ENCODE measurements at places on chromosomes 2 and 18. TPM values are rescaled to one million over a fixed set of nuclear protein-coding genes. Genes with fewer than 3 reads are reported as not detected.

DNA sequence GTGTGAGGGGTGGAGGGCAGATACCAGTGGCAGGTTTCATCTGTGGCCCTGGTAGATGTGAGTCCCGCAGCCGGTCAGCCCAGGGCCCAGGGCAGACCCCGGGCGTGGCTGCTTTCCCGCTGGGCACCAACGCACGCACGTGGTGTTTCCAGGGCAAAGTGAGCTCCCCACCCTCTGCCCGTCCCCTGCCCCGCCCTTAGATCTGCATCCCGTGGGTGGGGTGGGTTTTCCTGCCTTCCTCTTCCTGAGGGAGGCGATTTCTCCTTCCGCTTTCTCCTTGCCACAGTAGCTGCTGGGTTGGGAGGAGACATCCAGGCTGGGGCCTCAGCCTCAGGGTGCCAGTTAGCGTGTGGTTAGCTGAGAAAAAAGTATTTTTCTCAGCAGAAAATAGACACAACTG lies 49.6 kb downstream of the ODC1 start:
- DNase-seq = no peak

DNA sequence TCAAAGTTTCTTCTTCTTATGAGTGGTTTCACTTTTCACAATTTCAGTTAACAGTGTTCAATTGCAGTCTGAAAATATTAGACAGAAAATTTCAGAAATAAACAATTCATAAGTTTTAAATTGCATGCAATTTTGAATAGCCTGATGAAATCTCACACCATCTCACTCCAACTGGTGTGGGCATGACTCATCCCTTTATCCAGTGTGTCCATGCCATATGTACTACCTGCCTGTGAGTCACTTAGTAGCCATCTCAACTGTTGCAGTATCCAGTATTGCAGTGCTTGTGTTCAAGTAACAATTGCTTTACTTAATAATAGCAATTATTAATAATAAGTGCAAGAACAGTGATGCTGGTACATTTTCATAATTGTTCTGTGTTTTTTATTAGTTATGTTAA lies 1202.5 kb downstream of the DSC3 start:
- no peak for DNase-seq

- DNase-seq = no peak
These were observed 74.2 kb downstream of the NCAPH start for GRCh38 chr2:96409820-96410164.

DNA sequence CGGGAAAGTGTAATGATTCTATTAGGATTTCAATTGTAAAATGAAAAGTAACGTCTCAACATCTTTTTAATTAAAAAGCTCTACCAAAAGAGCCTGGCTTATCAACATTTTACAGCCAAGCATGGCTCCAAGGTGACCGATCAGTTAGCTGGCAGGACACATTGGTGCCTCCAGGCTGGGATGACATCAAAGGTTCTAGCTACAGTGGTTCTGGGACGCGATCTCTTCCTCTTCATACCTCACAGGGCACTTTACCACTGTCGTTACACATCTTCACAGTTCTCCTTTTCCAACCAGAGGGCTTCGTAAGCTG lies 693 bp downstream of the ORC2 start:
- DNase-seq = no peak

GRCh38 chr2:68865108-68865507 lies 6.1 kb downstream of the BMP10 start:
- no peak for DNase-seq

The SPHKAP gene
- total RNA-seq = not detected

- no peak for DNase-seq
These were observed 34.9 kb upstream of the HPCAL1 start for GRCh38 chr2:10267551-10268465.

GRCh38 chr18:63681449-63682340 lies 20.0 kb upstream of the SERPINB3 start:
- DNase-seq = no peak

DNA sequence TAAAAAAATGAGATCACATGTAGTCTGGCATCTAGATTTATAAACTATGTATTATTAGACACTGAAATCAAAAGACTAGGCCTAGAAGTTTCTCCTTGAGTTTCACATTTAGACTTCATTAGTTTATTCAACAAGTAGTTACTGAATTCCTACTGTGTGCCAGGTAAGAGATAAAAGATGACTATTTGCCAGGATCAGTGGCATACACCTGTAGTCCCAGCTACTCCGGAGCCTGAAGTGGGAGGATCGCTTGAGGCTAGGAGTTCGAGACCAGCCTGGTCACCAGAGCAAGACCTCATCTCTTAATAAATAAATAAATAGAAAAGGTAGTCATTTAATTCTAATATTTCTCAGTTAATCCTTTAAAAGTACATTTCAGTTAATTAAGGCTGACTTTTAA lies 2.1 kb downstream of the FAM98A start:
- no peak for DNase-seq

GRCh38 chr2:132936791-132937190 lies 266.8 kb upstream of the LYPD1 start:
- no peak for DNase-seq

DNA sequence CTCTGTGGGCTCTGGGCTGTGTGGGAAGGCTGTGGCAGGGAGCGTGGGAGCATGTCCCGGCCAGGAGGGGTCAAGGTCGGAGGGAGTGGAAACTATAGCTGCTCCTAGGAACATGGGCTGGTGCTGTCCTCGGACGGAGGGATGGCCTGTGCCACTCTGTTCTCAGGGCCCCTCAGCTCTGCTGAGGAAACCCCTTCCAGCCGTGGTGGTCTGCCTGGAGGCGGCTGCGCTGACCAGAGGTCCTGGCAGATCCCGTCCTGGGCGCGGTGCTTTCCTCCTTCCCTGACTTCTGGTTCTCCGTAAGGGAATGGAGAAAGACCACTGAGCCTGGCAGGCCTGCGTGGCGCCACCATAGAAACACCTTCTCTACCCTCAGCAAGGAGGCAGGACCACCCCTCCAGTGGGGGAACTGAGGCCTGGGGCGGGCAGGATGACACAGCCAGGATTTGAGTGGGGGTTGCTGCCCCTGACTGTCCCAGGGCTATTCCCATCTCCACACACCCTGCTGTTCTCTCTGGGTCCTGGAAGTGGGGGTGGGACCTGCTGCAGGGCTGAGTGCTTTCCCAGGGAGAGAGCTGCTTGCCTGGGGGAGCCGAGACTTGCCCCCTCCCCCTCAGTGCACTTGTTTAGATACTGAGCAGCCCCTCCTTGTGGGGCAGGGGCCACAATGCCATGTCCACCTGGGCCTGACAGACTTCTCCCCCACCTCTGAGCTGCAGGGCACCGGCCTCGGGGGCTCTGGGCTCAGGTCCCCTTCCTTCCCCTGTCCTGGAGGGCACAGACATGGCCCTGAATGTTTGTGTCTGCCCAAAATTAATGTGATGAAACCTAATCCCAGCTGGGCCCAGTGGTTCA lies 301.0 kb upstream of the HS6ST1 start:
- no peak for DNase-seq

DNA sequence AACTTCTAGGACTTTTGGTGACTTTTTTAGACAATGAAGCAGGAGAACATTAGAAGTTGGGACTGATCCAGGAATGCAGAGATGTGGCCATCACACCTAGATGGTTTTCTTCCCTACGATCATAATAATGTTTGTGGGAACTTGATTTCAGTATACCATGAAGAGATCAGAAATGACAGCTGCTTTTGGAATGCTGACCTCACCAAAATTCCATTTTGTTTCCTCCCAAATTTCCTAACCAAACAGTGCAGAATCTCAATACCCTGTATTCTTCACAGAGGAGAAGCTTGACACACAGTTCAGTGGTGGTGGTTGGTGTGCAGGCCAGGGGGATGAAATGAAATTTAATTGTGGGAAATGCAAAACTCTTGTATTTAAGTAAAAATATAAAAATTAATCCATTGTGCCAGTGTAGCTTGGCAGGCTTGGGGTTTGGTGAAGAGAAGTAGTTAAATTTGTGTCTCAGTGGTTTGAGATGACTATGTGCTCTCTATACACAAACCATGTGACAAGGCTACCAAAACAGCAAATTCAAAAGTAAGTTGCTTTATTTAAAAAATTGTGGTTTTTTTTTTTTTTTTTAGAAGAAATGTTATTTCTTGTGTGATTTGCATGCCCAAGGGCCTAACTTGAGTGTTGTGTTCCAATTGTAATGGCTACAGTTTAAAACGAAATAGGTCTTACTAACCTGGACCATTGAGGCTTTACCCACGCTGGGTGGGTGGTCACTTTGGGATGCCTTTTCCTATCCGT lies 252.4 kb downstream of the LPIN1 start:
- DNase-seq = no peak

The TMEFF2 gene
- total RNA-seq = not detected

The TXNDC2 gene
- total RNA-seq = not detected

DNA sequence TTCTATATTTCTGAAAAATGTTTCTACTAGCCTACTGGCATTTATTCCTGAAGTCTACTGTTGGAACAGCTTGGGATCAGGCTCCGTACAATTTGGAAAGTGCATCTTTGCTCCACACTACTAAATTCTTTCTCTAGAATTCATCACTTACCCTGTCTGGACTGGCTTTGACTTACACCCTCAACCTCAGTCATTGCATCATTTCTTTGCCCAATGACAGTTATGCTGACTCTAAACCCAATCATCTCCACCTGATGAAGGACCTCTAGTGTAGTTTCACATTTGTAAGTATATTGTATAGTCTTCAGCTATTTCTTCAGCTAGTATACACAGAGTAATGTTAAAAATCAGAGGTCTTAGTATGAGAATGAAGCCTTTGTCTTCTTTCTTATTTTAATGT lies 359.6 kb upstream of the MC4R start:
- no peak for DNase-seq

DNA sequence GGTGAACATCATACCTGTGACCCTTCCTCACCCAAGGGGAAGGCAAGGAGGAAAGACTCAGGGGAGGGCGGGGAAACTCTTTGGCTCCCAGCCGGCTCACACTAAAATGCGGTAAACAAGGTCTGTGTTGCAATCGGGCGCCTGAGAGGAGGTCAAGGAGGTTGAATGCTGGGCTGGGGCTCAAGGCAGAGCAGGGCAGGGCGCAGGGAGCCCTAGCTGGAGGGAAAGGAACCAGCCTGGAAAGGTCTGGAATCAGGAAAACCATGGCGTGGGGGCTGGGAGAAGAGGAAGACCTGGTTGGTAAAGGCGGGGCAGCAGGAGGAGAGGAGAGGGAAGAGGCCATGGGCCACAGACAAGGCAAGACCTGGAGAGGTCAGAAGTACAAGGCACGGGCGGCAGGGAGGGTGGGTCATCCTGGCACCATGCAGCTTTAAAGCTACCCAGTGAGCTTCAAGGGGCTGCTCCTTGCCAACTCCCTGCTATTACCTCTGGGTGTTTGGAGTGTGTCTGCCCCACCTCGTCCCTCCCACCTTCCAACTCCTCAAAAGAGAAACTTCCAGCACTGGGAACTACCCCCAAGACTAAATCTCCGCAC lies 4.8 kb upstream of the TMEM37 start:
- DNase-seq = no peak

- DNase-seq = no peak
These were observed 93.0 kb upstream of the ID2 start for GRCh38 chr2:8588831-8589191.

DNA sequence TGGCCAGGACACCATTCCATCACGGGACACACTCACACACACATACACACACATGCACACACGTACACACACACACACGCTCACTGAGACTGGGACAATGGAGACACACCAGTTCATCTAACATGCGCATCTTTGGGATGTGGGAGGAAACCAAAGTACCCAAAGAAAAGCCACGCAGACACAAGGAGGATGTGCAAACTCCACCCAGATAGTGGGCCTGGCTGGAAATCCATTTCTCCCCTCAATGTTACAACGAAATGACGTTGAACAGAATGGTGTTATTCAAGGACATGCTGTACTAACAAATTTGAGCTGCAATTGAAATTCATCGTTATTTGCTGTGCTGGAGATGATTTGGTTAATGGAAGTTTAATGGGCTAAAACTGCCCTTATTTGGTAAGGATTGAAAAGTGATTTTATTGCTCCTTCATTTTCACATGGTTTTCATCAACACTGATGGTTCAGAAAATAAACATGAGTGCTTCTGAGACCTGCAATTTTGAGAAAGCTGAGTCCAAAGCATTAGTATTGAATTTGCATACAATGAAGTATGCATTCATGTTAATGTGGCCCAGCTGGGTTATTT lies 110.0 kb downstream of the KCNE4 start:
- no peak for DNase-seq

The MEP1B gene
- total RNA-seq = not detected

- DNase-seq = no peak
These were observed 19.8 kb downstream of the PROC start for GRCh38 chr2:127437781-127438726.

DNA sequence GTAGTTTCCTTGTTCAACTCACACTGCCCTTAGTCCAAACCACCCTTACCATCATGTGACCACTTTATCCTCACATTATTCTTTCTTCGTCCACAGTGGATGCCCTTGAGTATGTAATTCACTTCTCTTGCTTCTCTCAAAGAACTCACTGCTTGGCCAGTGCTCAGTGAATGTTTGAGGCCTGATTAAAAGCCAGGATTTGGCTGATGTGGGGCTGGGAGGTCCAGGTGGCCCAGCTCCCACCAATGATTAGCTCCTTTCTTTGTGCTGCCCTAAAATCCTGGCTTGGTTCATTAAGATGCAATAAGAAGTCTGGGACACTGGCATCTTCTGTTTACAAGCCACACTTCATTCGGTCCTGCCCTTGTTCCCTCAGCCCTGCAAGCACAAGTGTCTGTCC lies 97.8 kb upstream of the CELF4 start:
- no peak for DNase-seq

- DNase-seq = peak; percentile 7
These were observed 108.2 kb upstream of the TWIST2 start for GRCh38 chr2:238739668-238740067.

DNA sequence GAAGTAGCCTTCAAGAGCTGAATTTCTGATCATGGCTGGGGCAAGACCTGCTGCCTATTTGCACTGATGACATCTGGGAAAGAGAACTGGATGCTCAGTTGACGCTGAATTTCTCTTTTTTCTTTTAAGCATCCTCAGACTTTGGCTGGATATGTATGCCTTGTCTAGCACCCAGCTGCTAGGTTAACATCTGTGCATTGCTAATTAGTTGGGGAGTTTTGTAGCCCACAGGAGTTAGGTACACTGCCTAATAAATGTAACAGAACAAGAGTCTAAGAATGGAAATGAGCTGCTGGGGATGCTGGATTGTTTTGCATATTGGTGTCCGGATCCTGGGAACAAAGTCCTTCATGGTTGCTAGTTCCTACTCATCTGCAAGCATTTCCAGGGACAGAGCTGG lies 40.9 kb upstream of the STPG4 start:
- DNase-seq = no peak

DNA sequence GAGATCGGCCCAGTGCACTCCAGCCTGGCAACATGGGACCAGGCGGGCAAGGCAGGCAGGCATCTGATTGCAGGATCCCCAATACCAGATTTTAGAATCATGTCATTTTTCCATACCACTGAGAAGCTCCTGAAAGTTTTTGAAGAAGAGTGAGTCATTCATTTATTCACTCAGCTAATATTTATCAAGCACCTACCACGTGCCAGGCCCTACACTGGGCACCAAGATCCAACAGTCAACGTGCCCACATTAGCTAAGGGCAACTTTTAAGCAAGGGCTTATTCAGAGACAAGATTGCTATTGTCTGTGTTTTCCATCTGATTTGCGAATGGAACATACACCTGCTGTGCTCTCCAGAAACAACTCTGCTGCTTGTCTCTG lies 126.8 kb upstream of the LGALSL start:
- DNase-seq = peak; percentile 42

The TUBB8B gene
- total RNA-seq = not detected

The SKA1 gene
- total RNA-seq = 32.2 TPM
